ENCODE measurements at places on chromosomes 13 and 19.

DNA sequence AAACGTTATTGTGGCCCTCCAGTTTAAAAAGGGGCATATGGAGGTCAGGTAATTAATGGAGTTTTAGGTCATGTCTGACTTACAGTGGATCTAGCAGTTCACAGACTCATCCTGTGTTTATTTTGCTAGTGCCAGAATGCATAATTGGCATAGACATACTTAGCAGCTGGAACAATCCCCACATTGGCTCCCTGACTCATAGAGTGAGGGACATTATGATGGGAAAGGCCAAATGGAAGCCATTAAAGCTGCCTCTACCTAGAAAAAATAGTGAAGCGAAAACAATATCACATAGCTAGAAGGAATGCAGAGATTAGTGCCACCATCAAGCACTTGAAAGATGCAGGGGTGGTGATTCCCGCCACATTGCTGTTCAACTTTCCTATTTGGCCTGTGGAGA is 610.7 kb downstream of the SLITRK5 start:
- no peak for DNase-seq

DNA sequence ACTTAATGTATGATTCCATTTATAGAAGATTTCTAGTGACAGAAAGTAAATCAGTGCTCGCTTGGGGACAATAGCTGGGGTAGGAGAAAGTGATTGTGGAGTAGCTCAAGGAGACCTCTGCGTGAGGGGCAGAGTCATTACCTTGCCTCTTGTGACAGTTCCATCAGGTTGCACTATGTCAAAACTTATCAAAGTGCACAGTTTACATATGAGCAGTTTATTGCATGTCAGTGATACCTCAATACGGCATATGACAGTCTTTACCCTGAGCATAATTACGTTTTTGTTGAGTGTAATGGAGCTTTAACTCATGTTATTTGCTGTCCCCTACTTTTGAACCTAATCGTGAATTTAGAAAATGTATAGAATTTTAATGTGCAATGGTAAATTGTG is 15.0 kb downstream of the ARHGEF7 start:
- DNase-seq, result no peak

DNA sequence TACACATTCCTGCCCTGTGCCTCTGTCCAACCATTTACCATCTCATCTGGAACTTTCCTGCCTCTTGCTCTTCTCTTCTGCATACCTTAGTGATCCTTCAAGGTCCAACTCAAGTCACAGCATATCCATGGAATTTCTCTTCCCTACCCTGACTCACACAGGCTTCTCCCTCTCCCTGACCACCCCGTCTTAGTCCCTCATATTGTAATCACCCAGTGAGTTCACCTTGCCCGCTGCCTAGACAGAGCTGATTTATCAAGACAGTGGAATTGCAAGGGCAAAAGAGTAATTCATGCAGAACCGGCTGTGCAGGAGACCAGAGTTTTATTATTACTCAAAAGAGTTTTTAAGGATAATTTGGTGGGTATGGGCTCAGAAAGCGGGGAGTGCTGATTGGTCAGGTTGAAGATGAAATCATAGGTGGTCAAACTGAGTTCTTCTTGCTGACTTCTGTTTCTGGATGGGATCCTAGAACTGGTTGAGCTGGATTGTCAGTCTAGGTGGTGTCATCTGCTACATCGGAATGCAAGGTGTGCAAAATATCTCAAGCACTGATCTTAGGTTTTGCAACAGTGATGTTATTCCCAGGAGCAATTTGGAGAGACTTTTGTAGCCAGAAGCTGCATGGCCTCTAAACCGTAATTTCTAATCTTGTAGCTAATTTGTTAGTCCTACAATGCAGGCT is 67.2 kb downstream of the HSPH1 start:
- no peak for DNase-seq

- no peak for DNase-seq
Measured at GRCh38 chr19:18834644-18834984, 2.9 kb downstream of the UPF1 start.

DNA sequence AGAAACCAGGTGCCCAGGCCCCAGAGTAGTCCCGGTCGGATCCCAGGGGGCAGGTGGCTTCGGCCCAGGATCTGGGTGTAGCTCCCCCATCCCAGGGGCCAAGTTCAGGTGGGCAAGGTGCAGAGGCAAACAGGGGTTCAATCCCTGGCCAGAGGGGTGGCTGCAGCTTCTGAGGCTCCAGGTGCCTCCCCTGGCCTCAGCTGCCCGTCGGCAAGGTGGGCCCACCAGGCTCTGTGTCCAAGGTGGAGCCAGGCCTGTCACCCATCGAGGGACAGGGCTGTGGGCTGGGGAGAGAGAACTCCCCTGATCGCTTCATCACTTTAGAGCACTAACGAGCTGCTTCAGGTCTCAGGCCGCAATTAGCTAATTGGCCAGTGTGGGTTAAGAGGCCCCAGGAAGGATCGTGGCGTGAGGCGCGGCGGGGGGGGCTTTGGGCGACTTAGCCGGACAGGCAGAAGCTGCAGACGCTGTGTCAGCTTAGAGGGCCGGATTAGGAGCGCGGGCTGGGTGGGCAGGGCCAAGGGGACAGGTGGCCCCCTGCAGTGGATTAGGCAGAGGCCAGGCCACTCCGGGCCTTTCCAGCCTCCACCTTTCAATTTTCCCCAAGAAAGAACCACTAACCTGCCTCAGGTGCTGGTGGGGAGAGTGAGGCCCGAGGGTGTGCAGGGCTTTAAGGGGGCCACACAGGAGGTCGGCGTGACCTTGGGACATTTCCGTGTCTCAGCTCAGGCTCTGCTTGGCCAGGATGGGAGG is 2.8 kb upstream of the RAX2 start:
- no peak for DNase-seq

DNA sequence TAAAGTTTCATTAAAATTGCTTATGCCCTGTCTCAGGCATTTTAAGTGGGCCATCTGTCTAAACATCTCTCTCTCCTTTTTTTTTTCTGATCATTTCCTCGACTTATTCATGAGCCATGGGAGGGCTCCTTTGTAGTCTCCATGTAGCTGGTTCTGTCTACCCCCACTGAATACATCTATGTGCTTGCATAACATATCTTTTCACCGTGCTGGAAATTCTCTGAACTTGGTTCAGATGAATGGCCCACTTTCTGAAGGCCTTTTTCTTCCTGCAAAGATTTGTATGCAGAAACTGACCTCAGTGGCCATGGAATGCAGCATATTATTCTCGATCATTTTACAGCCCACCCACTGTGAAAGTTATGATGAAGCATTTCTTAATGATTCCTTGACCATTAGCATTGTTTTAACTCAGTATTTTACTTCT is 225.3 kb downstream of the GGACT start:
- no peak for DNase-seq

DNA sequence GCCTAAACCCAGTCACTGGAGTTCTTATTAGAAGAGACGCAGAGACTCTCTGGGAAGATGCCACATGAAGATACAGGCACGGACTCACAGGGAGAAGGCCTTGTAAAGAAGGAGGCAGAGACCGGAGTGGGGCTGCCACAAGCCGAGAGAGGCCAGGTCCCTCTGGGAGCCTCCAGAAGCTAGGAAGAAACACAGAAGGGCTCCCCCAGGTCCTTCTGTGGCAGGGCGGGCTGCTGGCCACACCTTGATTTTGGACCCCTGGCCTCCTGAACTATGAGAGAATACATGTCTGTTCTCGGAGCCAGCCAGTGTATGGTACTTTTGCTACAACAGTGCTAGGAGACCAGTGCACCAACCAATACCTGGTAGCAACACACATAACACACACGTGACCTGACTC is 140.1 kb upstream of the SPACA7 start:
- DNase-seq, result no peak

DNA sequence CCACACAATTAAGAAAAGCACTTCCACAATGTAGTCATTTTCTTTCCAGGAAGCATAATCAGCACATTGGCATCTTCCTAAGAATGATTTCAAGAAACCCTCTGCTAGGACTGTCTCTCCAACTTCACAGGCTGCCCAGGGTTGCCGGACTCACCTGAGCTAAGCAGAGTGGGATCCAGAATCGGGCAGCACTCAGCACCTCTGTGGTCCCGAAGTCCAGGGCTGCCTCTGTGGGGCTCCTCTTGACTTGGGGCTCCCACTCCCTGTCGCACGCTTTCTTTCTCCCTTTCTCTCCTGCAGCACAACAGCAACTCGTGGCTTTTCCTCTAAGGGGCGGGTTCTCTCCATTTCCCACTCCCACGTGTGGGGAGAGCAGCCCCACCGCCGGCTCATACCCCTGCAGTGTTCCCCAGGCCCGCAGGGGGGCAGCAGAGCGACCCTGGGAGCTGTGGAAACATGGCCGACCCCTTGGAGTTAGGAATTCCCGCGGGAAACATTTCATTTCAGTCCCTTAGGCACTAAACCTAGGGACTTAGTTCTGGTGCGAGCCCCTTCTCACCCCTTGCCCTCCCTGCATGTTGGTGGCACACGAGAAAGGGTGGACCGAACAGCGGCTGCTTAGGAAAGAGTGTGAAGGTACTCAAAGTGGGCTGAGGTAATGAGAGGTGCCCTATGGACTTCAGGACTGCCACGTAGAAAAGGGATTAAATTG is at the start of gene TMEM272:
TSS of gene TMEM272 (minus strand) at position 316 of the 712 bp plus-strand sequence. CDS start 6,647 bp downstream, outside the sequence.
- DNase-seq, result peak; percentile 90

GRCh38 chr19:54521022-54521859 is 18.6 kb downstream of the LAIR2 start:
- DNase-seq, result peak; percentile 53

DNA sequence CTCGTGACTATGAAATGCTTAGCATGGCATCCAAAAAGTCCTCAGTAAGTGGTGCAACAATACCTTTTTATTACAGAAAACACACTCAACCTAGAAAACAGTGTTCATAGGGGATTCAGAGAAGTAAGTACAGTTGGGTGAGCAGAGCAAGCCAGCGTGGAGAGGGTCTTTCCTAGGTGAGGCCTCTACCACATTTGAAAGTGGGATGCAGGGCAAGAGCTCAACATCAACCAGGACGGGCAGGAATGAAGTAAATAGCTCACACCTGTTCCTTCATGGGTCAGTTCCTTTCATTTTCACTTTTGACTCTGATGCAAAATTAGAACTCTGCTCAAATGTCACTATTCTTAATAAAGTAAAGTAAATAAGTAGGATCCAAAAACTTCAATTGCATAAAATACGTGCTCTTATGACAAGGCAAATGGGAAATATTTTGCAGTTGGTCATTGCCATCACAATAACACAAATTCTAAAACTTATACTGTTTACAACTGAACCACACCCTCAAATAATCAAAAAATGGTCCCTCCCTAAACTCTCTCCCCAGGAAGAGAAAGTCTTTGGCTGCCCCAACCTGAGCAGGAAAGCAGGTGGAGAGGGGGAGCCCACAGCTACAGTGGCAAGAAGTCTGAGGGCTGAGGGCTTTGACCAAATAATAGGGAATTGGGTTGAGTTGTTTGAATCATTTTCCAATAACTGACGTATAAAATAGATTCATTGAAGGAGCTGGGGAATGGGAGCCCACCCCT is 20.2 kb downstream of the CHAMP1 start:
- DNase-seq, result no peak

DNA sequence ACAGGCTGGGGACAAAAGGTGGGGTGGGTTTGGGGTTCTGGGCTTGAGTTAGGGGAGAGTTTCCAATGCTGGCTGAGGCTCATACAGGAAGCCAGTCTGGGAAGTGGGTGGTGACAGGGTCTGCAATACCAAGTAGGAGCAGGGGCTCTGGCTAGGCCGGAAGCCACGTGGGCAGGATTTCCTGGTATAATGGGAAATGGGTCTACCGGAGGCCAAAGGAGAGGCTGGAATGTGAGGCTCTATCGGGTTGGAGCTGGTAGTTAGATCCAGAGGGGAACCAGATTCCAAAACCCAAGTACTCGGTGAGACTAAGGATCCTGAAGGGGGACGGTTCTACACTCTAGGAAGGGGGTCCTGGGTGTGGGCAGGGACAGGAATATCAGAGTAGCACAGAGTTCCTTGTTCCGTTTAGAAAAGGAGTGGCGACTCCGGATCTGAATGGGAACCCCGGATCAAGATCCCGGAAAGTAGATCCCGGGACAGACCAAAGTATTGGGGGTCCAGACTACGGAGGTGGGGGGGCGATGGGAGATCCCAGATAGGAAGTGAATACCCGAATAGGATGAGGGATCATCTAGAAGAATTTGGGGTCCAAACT is 802 bp downstream of the CDC37 start:
- DNase-seq, result peak; percentile 38

GRCh38 chr19:29528350-29528945 is 2.7 kb downstream of the VSTM2B start:
- peak; percentile 91 for DNase-seq

GRCh38 chr13:74839656-74840055 is 642.3 kb downstream of the TBC1D4 start:
- no peak for DNase-seq

- no peak for DNase-seq
Measured at GRCh38 chr13:27964741-27965323, 4.3 kb downstream of the CDX2 start.

- DNase-seq, result peak; percentile 52
Measured at GRCh38 chr13:33105387-33106005, 89.3 kb downstream of the KL start.

GRCh38 chr19:11233073-11233472 is 6.3 kb upstream of the ANGPTL8 start:
- DNase-seq, result no peak

DNA sequence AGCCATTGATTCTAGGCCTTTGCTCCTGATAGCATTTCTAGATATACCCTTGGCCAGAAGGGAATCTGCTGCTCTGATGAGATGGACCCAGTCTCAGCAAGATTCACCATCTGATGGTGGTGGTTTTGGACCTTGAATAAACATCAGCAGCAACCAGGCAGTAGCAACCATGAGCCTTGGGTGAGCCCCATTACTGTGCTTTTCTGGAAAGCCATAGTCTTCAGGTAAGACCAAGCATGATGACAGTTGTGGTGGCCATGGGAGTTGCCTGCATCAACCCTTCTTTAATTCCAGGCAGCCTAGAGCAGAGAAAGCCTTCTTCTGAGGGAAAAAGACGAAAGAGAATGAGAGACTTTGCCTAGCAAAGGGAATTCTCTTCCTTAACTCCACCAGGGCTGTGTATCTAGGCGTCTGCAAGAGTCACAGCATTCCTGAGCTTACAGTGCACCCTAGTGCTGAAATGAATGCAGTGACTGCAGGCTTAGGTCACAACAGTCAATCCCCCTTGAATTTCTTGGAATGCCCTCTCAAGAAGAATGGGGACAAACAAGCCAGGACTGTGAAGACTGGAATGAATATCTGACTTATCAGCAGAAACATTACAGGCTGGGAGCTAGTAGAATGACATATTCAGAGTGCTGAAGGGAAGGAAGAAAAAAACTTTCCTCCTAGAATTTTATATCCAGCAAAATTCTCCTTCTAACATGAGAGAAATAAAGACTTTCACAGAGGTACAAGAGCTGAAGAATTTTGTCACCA is 942.4 kb upstream of the PCDH20 start:
- DNase-seq, result peak; percentile 60

GRCh38 chr19:7863157-7863970 is 10.8 kb downstream of the PRR36 start:
- DNase-seq, result no peak

- no peak for DNase-seq
Measured at GRCh38 chr19:8610936-8611300, 403 bp upstream of the ADAMTS10 start.

- DNase-seq, result peak; percentile 80
Measured at GRCh38 chr19:3450796-3451411, 29.4 kb downstream of the SMIM24 start.

Data from KBM-7 (cell line).